A549 (cell line): ENCODE measurements at places on chromosomes 7 and 10.

- no peak for DNase-seq
These were observed 149.3 kb upstream of the DPP6 start for GRCh38 chr7:153902862-153903261.

DNA sequence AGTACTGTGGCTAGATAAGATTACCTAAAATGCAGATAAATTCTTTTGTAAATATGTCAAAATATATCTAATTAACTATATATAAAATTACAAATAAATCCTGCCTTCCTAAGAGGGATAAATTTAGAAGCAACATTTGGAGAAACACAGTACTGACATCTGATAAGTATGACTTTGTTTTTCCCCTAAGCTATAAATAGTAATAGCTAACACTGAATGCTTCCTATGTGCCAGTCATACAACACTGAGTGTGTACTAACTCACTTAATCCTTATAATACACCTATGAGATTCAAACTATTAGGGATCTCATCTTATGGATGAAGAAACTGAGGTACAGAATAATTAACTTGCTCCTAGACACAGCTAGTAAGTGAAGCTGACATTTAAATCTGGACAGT is 733.4 kb downstream of the MAGI2 start:
- DNase-seq, result no peak

- DNase-seq, result no peak
These were observed 106.4 kb downstream of the BMPER start for GRCh38 chr7:34011696-34012095.

DNA sequence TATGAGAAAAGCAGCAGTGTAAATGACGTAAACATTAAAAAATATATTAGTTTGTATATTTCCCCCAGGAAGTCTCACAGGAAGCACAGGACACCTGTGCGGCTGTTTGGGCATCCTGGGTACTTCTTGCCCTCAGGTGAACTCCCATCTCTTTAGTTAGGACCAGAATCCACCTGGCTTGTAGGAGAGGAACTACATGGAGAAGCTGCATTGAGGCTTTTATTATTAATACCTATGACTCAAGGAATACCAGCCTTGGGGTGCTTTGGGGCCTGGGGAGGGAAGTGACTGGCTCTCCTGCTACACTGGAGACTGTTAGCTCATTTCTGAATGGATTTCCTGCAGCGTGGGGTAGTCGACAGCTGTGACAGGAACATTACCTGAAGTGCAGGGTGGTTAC is 40.0 kb upstream of the GSDME start:
- no peak for DNase-seq

DNA sequence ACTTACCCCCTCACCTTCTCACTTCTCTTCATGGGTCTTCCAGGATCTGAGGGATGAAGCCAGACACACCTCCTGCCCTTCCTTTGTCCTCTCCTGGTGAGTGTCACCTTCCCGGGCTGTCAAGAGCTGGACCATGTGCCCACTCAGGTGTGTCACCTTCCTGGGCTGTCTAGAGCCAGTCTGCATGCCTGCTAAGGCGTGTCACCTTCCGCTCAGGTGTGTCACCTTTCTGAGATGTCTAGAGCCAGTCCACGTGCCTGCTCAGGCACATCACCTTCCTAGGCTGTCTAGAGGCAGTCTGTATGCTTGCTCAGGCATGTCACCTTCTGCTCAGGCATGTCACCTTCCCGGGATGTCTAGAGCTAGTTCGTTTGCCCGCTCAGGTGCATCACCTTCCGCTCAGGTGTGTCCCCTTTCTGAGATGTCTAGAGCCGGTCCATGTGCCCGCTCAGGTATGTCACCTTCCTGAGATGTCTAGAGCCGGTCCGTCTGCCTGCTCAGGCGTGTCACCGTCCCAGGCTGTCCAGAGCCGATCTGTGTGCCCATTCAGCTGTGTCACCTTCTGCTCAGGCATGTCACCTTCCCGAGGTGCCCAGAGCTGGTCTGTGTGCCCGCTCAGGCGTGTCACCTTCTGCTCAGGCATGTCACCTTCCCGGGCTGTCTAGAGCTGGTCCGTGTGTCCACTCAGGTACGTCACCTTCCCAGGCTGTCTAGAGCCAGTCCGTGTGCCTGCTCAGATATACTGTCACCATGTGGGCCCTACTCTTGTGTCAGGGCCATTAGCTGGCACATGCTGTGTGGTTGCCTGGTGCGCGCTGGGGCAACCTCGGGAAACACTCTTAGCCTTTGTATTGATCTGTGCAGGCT is 245.3 kb downstream of the EBF3 start:
- no peak for DNase-seq

GRCh38 chr10:30503700-30504266 is 69.8 kb downstream of the MAP3K8 start:
- no peak for DNase-seq

GRCh38 chr7:77444123-77444522 is 28.0 kb upstream of the GSAP start:
- DNase-seq, result no peak

- no peak for DNase-seq
These were observed 35.5 kb downstream of the GRIFIN start for GRCh38 chr7:2440608-2441245.
